T follicular helper cell (primary cell): ENCODE measurements at places on chromosomes 1 and 21.

DNA sequence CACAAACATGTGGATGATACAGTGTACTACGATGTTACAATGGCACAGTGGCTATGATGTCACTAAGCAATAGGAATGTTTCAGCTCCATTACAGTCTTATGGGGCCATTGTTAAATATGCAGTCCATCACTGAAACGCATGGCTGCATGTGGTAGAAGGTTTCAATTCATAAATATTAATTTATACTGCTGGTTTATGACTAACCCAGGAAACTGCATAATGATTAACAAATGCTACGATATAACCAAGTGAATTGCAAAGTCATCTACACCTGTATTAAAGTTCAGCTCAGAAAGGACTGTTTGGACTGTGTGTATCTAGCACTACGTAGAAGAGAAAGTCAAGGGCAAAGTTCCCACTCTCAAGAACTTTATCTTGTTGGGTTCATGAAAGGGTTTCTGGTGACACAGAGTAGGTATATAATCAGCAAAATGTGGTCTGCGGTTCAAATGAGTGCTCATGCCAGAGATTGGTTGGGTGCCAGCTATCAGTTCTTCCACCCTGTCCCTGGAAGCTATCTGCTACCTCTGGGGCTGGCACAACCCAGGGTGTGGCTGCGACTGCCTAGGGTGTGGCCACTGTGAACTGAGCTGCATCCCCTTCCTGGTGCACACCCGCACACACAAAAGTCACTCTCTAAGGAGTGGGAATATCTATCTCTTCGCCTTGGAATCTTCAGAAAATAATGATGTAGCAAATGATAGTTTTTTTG is 14.8 kb downstream of the MGST3 start:
- DNase-seq: no peak

DNA sequence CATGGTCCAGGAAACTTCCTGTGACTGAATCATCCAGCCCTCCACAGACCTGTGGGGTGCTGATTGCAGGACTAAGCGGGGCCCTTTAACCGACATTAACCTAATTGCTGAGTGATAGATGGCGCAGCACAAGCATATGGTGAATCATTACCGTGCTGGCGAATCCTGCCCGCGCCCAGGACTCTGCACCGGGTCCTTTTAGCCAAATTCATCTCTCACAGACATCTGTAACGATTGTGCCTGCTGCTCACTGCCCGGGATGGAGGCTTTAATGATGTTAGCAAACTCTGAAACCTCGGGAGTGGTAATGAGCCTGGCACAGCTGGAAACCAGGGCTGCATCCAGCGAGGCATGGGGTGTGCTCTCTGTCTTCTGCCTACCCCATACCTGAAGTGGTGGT is 147.3 kb upstream of the CD34 start:
- DNase-seq: no peak

GRCh38 chr1:221487781-221488524 is 253.9 kb downstream of the DUSP10 start:
- no peak for DNase-seq

DNA sequence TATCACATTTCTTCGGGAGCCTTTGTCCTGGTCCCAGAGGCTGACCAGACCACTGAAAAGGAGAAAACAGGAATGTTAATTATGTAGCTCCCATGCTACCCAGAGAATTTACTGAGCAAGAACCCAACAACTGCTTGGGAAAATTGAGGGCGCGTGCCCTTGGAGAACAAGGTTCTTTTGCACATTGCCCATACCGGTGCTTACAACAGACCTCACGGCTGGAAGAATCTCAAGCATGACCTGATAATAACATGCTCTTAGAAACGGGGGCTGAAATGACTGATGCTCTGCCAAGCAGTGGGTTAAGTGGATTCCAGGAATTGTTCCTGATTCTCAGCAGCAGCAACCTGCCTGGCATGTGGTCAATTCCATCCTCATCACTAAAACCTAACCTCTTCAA is 49.3 kb upstream of the AJAP1 start:
- no peak for DNase-seq

- no peak for DNase-seq
Observed at GRCh38 chr1:227944090-227944930, 3.4 kb downstream of the WNT9A start.

GRCh38 chr1:72371259-72372035 is 89.1 kb upstream of the NEGR1 start:
- no peak for DNase-seq

GRCh38 chr1:16131636-16132324 is 24.1 kb downstream of the EPHA2 start:
- no peak for DNase-seq

DNA sequence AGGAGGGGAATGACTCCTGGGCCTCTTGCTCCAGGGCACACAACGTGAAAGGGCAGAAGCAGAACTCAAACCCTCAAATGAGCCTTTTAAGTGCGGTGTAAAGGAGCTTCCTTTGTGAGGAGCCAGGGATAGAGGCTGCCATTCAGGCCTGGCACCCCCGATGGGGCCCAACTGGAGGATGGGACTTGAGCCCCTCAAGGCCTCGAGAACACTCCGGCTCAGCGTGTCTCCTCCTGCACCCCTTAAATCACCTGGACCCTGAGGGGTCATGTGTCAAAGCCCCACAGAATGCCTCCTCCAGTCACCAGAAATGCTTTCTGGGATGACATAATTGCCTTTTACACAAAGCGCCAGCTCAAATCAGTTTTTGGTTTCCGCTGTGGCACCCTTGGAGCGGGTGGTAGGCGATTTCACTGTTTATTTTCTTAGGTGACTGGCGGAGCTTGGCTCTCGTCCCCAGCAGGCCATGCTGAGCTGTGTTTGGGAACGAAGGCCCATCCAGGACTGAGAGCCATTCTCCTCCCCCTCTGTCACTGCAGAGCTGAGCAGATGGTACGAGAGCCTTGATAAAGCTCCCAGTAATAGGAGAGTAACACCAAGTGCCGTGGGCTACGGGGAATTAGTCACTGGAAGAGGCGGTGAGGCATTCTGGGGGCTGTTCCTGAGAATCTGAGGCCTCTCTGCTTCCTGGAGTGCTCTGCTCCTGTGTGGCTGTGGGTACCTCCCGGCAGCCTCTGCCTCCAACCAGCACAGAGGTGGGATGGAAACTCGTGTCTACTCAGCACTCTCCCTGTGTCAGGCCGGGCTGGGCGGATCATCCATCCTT is 163.0 kb downstream of the GRIK3 start:
- no peak for DNase-seq

DNA sequence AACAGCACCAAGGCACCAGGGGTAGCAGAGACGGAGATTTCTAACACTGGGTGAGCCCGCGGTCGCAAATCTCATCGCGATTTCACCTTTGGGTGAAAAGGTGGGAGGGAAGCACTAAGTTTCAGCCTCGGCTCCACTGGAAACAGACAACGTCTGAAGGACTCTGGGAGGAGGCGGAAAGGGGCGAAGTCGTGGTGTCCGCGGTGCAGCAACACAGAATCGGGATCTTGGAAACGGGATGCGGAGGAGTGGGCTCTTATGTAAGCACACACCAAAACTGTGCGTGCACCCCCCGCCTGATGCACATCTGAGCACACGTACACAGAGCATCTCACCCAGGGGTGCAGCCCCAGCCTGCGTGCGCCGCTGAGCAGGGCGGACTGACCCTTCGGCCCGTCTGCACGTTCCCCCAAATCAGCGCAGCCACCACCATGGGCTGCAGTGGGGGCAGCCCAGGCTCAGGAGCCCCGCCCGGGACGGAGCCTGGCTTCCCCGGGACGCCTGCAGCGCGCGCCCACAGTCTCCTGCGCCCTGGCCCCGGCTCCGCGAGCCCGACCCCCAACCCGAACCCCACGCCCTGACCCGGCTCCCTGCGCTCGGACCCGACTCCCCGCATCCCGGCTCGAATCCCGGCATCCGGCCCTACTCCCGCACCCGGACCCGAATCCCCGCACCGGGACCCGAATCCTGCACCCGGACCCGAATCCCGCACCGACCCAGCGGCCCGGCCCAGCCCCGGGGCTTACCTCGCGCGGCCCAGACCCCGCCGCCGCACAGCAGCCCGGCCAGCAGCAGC is 670 bp downstream of the CLSTN1 start:
- no peak for DNase-seq

- DNase-seq: no peak
Observed at GRCh38 chr1:149936170-149936991, at the start of gene MTMR11. TSS of gene MTMR11 (minus strand) at chr1:149936879. CDS start at chr1:149936647, 232 bp downstream.

- DNase-seq: no peak
Observed at GRCh38 chr1:155864393-155864792, 5.0 kb downstream of the SYT11 start.

DNA sequence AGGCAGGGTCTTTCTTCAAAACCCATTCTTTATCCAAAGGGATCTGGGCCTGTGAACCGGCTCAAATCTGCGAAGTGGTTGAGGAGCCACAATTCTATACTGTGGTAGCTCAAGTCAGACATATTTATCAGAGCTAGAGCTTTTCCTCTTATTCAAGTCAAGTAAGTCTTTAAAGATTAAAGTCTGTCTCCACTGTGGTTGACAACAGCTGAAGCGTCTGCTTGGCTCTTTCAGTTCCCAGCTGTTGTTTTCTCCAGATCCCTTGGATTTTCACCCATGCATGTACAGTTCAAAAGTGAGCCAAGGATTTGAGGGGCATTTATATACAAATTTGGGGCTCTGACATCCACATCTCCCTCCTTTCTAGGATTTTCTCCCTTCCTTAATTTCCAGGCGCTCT is 66.9 kb downstream of the C1orf185 start:
- DNase-seq: no peak

DNA sequence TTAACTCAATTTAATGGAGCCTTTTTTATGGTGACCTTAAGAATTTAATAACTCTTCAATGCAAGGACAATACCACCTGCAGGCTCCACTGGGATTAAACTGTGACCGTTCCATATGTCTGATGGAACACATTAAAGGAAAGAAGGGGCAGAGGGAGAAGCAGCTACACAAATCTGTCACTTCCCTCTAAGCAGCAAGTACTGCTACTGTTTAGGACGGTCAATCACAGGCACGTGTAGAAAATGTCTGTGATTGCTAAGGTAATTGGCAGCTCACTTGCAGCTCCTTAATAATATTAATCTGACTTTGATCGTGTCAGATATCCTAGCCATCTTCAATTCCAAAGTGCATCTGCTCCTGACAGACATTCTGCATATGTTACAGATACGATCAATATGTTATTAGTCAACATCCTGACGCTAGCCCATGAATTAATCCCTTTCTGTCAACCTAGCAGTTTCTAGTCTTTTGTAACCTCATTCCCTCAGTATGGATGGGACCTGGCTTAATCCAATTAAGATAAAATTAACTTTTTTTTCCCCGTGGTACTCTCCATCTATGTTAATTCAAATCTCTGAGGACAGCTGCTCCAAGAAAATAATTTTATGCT is 1012.4 kb downstream of the AMY1C start:
- DNase-seq: no peak

DNA sequence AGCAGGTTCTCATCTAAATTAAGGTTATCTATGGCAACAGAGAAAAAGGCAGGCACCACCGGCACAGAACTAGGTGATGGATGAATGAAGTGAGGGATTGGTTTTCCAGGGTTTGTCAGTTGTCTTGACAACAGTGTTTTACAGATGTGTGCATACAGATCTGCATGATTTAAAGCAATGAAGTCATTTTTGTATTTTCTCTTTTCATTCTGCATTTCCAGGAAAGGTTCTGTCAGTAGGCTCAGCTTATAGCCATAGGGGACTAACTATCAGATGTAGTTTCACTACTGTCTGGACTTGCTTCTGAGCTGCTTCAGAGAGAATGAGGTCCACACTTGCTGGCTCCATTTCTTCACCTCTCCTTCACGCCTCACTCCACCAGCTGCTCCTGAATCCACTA is 98.2 kb upstream of the LMO4 start:
- DNase-seq: no peak

- DNase-seq: no peak
Observed at GRCh38 chr21:45505416-45506021, 36.7 kb downstream of the SLC19A1 start.

DNA sequence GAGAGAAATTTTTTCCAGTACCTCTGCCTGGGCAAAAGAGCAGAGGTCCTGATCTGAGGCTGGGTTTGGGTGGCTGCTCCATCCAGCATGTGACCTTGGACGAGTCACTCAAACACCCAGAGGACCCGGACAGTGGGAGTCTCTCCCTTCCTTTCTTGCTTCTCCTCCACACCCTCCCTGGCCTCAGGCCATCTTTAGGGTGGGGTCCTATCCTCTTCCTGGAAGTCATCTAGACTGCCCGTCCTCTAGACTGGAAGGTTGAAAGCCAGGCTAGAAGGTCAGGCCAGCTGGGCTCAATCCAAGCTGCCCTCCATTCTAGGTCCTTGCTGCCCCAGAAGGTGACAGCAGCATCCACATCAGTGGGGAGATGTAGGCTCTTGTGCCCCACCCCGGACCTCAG is 599.5 kb downstream of the MATN1 start:
- DNase-seq: no peak

DNA sequence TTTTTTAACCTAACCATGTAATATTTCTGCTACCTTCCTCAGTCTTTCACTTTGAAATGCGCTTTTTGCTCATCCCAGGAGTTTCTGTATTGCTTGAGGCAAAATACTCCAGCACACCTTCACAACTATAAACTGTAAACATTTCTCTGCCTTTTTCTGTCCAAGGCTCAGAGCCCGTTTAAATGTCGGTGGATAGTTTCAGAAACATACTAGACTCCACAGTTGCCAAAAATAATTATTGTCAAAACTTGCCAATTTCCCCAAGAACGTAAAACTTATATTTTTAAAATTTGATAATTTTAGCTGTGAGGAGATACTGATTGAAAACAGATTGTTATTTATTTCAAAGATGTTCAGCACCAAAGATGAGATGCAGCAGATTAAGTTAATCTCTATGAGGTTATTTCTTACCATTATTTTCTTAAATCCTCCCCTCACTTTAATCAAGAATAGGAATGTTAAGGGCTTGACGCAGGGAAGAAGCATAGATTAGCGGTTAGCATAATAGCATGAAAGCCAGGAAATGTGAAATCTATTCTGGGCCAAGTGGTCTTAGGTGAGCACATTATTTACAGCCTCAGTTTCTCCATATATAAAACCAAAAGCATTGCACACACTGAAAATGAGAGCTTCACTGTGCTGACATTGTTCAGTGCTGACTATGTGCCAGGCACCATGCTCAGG is 91.5 kb upstream of the ESRRG start:
- no peak for DNase-seq

DNA sequence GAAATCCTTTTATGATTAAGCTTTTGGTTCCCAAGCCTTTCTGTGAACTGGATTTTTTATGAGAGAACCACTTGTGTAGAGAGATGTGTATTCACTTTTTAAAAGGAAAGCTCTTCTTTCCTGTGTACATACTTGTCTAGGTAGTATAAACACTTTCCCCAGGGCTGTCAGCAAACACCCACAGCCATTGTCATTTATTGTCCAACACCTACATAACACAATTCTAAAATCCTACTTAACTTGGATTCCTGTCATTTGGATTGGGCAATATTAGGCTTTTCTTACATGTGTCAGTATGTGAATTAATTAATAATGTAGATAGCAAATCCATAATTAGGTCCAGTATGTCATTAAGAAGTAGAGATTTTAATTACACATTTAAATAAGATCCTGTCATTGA is 12.3 kb downstream of the DDX20 start:
- DNase-seq: no peak

- no peak for DNase-seq
Observed at GRCh38 chr1:47759936-47760629, 237.1 kb downstream of the TRABD2B start.

GRCh38 chr1:41041614-41042270 is 20.2 kb upstream of the SLFNL1 start:
- no peak for DNase-seq

GRCh38 chr1:154791292-154792166 is 78.6 kb downstream of the KCNN3 start:
- DNase-seq: peak; percentile 79

GRCh38 chr1:116544588-116545358 is 26.1 kb downstream of the CD58 start:
- no peak for DNase-seq
